ENCODE measurements at places on chromosomes 1 and 21.

DNA sequence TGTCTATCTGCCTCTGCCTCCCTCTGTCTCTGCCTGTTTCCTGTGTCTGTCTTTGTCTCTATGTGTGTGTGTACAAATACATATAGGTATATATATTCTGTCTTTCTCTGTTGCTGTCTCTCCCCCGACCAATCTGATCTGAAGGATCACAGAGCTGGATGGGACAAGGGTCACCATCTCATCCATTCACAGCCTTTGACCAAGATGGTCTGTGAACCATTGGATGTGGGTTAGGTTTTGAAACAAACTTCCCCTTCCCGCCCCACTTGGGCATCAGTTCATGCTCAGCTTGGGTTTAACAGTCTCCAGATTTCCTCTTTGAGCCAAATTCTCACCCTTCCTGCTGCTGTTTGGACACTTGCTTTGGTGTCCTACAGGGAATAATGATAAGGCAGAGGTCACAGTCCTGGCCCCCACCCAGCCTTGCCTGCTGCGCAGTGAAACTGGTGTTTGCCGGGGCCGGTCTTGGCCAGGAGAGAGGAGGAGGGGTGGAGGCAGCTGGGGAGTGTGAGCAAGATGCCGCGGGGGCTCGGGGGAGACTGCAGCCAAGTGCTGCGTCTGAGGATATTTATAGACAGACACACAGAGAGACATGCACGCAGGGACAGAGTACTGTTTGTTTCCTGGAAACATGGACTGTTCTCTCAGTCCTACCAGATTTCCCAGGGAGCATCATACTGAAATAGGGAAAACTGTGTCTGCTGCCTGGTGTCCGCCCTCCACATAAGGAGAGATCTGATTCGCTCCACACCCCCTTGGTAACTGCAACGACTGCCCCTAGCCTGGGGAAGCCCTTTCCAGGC lies 27.0 kb upstream of the BTG2 start:
- peak; percentile 39 for DNase-seq

- no peak for DNase-seq
These were observed 11.2 kb downstream of the IFT25 start for GRCh38 chr1:53934170-53934765.

DNA sequence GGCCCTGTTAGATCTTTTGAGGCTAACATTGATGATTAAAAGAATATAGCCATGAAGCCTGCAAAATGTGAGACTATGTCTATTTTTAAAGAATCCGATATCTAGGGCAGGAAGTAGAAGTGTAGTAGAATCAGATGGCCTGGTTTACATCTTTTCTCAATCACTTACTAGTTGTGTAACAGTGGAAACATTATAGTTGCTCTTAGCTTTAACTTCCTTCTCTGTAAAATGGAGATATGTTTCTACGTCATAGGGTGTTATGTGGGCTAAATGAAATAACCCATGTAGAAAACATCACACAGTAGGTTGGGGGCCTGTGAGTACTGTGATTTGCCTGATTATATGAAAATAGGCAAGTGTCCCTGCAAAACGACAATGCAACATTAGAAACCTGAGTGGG lies 4.4 kb upstream of the IGFN1 start:
- DNase-seq, result no peak

- DNase-seq, result no peak
These were observed 26.2 kb downstream of the UMODL1 start for GRCh38 chr21:42097274-42097673.

GRCh38 chr1:116694524-116694923 lies 27.0 kb upstream of the IGSF3 start:
- no peak for DNase-seq

DNA sequence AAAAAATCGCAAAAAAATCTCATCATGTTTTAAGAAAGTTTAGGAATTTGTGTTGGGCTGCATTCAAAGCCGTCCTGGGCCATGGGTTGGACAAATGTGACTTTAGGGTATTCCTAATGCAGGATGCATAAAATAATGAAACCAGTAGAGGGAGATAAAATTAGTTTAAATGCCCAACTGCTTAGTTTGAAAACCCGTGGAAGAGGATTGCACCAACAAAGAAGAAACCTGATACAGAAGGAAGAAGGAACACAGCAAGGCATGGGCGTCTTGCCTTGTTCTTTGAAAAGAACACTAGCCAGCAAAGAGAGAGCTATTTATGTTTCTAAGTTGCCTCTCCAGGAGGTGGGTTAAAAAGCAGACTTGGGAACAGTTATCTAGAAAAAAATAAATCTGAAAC lies 37.9 kb downstream of the WDR3 start:
- peak; percentile 14 for DNase-seq

- no peak for DNase-seq
These were observed 580 bp downstream of the DVL1 start for GRCh38 chr1:1348420-1349255.

DNA sequence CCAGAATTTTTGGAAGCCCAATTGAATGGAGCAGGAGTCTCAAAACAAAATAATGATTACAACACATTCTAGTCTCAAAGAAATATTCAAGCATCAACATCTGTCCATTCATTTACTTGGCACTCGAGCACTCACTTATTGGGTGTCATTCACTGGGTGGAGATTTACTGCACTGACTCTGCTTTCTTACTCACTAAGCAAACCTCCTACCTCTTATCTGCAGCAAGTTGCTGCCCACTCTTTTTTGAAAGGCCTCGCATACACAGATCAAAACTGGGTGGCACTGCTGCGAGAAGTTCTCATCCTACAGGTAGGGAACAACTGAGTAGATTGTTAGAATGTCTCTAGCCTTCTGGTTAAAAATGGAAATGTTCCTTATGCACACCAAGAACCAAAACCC lies 18.0 kb downstream of the RHBDL2 start:
- no peak for DNase-seq

GRCh38 chr1:178645157-178645807 lies 79.8 kb upstream of the RALGPS2 start:
- no peak for DNase-seq

GRCh38 chr1:28111157-28111556 lies 22.7 kb upstream of the EYA3 start:
- DNase-seq, result no peak

DNA sequence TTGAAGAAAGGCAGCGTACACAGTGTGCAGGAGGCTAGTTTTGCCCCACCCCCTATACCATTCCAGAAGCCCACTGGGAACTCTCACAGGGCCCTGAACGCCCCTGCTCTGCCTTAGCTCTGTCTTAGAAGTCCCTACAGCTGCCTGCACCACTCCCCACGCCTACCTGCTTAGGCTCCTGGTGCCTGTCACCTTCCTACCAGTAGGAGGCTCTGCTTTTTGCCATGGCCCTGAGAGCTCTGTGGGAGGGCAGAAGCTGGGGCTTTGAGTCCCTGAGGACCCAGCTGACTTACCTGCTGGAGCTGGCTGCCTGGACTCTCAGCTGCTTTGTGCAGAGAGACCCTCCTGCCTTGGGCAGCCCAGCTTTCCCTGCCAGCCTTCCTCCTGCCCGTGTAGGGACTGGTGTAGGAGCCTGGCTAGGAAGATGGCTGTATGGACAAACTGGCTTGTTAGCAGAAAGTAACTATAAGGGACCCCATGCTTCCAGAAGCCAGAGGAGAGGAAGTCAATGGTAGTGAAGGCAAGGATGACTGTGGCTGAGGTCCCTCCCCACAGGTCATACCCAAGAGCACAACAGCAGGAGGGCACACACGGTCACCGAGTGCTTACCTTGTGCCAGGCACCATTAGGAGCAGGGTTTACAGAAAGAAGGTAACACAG lies 9.8 kb upstream of the CELSR2 start:
- DNase-seq, result no peak

DNA sequence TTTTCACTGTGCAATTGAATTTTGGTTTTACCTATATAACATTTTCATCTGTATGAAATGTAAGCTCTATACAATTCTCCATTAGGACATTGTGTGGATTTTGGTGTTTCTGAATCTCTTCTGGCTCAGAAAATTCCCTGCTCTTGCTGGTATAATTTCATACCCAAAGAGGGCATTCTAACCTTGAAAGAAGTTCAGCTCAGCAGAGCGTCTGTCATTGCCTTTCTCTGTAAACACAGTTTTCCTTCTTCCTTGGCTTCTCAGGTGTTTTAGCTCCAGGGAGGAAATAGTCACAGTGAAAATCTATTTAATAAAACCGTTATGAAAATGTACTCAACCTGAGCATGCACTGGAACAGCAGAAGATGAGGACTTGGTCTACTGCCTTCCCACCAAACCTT lies 16.0 kb downstream of the DISC1 start:
- no peak for DNase-seq

GRCh38 chr1:39732730-39733129 lies 6.0 kb upstream of the PPIE start:
- DNase-seq, result no peak

DNA sequence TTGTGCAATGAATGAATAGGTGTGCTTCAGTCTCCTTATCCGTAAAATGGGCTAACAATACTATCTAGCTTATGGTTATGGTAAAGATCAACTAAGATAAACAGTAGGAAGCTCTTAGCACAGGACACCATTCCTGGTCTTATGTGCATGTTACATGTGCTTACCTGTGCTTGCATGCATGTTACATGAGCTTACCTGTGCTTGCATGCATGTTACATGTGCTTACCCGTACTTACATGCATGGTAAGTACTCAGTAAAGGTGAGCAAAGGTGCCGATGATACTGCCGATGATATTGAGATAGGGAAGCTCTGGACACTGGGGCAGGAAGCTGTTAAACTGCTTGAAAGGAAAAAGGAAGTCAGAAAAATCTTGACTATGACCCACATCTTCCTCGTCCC lies 211.0 kb upstream of the USP24 start:
- DNase-seq, result no peak

DNA sequence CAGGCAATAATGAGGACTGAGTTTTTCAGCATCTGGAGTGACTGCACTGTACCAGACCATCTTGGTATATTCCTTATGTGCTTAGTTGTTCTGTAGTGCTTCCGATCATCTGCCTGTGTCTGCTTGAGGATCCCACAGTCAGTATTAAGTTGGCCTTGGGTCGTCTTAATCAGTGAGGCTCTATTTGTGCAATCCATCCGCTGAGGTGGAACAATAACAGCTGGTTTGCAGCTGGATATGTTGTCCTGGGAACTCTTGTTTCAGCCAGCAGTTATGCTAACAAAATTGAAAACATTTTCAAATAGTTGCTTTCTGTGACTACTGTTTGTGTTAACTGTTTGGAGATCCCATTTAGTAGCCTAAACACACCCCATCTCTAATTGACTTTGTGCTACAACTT lies 73.7 kb downstream of the LAMC1 start:
- DNase-seq, result no peak

DNA sequence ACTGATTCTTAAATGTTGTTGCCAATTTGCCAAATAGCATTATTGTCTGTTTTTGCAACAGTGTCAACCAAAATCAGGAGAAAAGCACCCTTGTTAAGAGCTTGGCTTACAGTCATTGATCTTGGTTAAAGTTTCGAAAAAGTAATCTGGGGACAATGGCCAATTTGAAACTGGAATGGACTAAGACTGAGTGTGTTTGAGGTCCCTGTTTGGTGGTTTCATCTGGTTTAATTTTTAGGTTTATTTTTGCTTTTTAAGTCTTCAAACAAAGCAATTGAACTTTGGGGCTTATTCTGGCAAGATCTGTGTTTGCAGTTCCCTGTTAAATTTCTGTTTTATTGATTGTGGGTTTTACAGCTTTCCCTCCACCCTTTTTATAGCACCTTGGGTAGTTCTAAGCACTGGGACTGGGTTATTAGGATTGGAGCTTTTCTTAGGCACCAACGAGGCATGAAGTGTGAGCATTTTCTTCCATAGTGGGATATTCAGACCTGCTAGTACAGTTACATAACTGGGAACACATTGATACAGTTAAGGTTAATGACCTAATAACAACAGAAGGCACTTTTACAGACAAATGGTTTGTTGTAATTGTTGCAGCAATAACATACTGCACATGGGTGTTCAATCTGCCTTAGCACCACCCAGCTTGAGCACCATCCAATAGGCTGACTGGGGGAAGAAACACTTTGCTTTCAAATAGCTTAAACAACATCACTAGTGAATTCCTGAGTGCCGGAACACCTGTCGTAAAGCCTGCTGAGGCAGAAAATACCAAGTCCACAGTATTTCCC lies 40.6 kb upstream of the MAP10 start:
- DNase-seq, result no peak

DNA sequence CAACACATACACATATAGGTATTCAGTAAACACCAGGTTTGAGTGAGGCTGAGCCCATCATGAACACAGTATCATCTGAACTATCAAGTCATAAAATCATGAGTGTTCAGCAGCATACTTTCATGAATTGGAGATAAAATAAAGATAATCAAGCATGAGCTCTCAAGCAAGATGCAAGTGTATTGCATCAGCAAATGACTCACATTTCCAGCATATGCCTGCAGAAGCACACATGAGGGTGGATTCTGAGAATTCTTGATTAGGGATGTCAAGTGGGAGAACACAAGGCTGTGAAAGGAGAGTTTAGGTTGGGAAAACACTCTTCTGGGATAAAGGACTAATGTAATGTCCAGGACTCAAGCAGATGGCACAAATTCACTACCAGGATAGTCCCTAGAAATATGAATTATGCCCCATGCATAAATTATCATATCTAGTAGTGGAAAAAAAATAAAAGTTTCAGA lies 299.2 kb downstream of the SRGAP2C start:
- DNase-seq, result peak; percentile 90

- no peak for DNase-seq
These were observed 967.8 kb upstream of the NCAM2 start for GRCh38 chr21:20030390-20030789.

- DNase-seq, result no peak
These were observed 2.7 kb downstream of the PTGFR start for GRCh38 chr1:78493451-78493850.

- DNase-seq, result no peak
These were observed 245.3 kb downstream of the RERE start for GRCh38 chr1:8572106-8572505.

DNA sequence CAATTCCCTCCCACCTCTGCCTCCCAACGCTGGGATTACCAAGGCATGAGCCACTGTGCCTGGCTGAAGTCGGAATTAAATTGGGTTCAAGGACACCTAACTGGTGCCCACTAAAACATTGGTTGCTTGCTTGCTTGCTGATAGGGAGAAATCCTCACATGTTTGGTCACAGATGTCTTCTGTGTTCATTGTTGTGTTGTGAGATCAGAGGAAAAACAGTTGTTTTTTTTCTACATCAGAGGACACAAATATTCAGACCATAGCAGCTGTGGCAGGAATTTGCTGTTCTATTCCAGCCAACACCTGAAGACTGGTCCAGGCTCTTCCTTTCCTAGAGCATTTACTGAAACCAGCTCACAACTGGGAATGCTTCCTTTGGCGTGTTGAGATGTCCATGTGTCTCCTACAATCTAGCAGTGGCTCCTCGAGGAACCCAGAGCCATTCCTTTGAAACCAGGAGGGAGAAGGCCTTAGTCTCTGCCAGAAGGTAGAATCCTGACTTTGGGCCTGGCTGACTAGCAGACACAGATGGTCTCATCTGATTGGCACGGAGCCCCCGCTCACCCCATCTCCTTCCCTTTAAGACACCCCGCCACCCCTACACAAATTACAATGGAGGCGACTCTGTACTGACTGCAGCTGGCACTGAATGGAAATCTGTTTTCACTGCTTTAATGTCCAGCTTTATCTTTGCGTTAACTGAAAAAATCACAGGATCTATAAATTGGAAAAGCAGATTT lies 24.3 kb upstream of the TRIM17 start:
- no peak for DNase-seq

Data from AG09309 (cell line).